ENCODE measurements at places on chromosomes 13 and 19.
A peak's percentile ranks its signal among the peaks of the same experiment; 100 is the strongest.

DNA sequence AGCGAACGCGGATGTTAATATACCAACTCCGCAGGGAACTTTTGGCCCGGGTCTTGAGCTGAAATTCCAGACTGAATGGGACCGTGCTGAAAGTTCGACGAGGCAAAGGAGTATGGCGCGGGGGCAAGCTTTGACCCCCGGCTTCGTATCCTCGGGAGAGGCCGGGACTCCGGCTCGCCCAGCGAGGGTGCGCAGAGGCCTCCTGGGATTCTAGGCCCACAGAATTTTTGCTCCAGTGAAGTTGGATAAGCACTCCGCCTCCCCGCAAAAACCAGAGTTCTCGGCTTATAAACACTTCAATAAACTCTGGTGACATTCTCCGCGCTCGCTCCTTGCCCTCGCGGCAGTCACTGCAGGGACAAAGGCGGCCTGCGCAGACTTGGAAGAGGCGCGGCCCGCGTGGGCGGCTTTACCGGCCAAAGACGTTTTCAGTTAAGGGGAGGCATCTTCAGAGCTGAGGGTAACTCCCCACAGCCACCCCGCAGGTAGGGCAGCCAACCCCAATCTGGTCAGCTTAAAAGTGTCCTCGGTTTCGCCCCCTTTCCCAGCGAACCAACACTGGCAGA, 112.6 kb downstream of the KCNRG start:
- peak overlapping the region; percentile 95 for H3K4me3 ChIP-seq
- peak overlapping the region; percentile 96 for H3K27ac ChIP-seq
- H3K4me1 ChIP-seq, result peaks cover 58% of the 10 kb centered on the region
- H3K36me3 ChIP-seq, result no peaks in the 10 kb centered on the region
- no peak for DNase-seq

- no peaks in the 10 kb centered on the region for H3K27me3 ChIP-seq
- no peaks in the 10 kb centered on the region for H3K36me3 ChIP-seq
- H3K4me1 ChIP-seq, result no peaks in the 10 kb centered on the region
- H3K27ac ChIP-seq, result no peak overlapping the region
These were observed 122.3 kb downstream of the ATP8A2 start for GRCh38 chr13:25493931-25494640.

DNA sequence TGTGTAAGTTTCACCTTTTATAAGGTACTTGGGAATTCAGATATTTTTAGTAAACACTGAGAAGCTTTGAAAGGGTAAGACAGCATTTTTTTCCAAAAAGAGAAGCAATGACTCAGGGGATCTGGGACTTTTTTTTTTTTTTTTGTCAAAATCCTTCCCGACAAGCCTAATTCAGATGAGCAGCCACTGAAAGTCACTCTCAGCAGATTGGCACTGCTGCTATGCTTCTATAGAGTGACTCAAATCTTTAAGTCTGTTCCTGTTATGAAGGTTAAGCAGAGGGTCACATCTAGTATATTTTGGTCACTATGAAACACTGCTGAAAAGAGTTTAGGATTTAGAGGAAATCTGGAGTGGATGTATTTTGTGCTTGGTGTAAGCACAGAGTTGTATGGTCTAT, 571.1 kb downstream of the MYO16 start:
- H3K4me3 ChIP-seq, result no peak overlapping the region
- no peaks in the 10 kb centered on the region for H3K36me3 ChIP-seq
- no peak overlapping the region for H3K27ac ChIP-seq
- no peak for DNase-seq
- H3K27me3 ChIP-seq, result no peaks in the 10 kb centered on the region

GRCh38 chr19:18908917-18909619, 10.1 kb downstream of the COPE start:
- no peak overlapping the region for H3K4me3 ChIP-seq
- H3K27me3 ChIP-seq, result no peaks in the 10 kb centered on the region
- peaks cover 48% of the 10 kb centered on the region for H3K36me3 ChIP-seq
- H3K4me1 ChIP-seq, result peaks cover 4% of the 10 kb centered on the region
- no peak for DNase-seq

DNA sequence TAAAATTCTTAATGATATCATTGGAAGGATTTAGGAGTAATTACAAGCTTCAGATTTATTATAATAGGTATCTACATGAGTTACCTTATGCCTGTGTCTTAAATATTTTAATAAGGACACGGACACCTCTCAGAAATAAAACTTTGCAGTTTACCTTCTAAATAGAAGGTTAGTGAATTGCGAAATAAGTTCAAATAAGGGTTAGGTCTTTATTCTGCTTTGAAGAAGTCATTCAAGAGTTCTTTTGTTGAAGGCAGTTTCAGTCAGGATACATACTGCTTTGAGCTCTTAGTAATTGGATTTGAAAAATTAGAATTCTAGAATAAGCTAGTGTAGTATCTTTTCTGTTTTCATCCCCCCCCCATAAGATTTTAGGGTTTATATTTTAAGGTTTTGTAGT, 53.0 kb downstream of the NAA16 start:
- H3K27ac ChIP-seq, result no peak overlapping the region
- H3K4me3 ChIP-seq, result no peak overlapping the region
- peaks cover 80% of the 10 kb centered on the region for H3K36me3 ChIP-seq

GRCh38 chr19:51333836-51334460, 8.0 kb downstream of the VSIG10L start:
- no peak overlapping the region for H3K4me3 ChIP-seq
- H3K27ac ChIP-seq, result no peak overlapping the region
- H3K27me3 ChIP-seq, result no peaks in the 10 kb centered on the region
- no peaks in the 10 kb centered on the region for H3K36me3 ChIP-seq
- DNase-seq, result no peak

- no peaks in the 10 kb centered on the region for H3K4me1 ChIP-seq
- H3K27ac ChIP-seq, result no peak overlapping the region
- no peaks in the 10 kb centered on the region for H3K36me3 ChIP-seq
- H3K4me3 ChIP-seq, result no peak overlapping the region
- DNase-seq, result no peak
These were observed 209.0 kb downstream of the VWA8 start for GRCh38 chr13:41751734-41752445.

GRCh38 chr13:52136763-52137162, 7.9 kb upstream of the NEK5 start:
- no peak overlapping the region for H3K4me3 ChIP-seq
- H3K27ac ChIP-seq, result no peak overlapping the region

DNA sequence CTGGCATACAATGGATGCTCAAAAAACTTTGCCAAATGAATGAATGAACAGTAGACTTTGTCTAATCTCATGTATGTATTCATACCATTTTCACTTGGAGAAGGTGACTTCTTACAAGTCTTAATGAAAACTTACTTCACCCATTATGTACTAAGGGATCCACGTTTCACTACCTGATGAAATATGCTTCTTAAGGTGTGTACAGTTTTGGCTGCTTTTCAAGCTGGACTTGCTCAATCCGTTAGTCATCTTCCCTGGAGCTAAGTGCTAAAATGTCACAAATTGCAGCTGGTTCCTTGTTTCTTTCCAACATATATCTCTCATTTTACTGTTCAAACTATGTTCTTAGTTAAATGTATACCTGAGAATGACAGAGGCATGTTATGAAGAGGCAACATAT, 4.2 kb upstream of the CCNA1 start:
- H3K4me3 ChIP-seq, result no peak overlapping the region
- DNase-seq, result no peak
- H3K4me1 ChIP-seq, result peaks cover 9% of the 10 kb centered on the region
- H3K27ac ChIP-seq, result no peak overlapping the region
- peaks cover 20% of the 10 kb centered on the region for H3K27me3 ChIP-seq

DNA sequence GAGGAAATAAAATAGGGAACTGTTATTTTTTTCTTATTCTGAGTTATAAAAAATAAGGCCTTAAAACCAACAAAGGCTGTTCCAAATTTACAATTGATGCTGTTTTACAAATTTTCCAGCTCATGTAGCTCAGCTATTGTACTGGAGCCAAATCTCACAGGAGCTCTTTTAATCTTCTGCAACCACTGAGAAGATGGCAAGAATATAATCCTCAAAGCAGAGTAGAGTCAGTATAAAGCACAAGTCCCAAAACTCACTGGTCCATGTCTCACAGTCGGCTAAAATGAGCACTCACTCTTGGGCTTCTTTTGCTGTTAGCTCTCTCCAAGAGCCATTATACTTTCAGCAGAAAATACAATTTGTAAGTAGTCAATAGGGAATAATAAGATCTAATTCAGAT, 1074.4 kb upstream of the PRR20A start:
- H3K36me3 ChIP-seq, result no peaks in the 10 kb centered on the region
- no peak overlapping the region for H3K4me3 ChIP-seq
- H3K27me3 ChIP-seq, result no peaks in the 10 kb centered on the region

GRCh38 chr19:30066781-30067759, 125.0 kb downstream of the URI1 start:
- no peak for DNase-seq
- no peak overlapping the region for H3K4me3 ChIP-seq
- H3K27me3 ChIP-seq, result no peaks in the 10 kb centered on the region
- no peaks in the 10 kb centered on the region for H3K4me1 ChIP-seq
- H3K36me3 ChIP-seq, result no peaks in the 10 kb centered on the region
- H3K27ac ChIP-seq, result no peak overlapping the region

DNA sequence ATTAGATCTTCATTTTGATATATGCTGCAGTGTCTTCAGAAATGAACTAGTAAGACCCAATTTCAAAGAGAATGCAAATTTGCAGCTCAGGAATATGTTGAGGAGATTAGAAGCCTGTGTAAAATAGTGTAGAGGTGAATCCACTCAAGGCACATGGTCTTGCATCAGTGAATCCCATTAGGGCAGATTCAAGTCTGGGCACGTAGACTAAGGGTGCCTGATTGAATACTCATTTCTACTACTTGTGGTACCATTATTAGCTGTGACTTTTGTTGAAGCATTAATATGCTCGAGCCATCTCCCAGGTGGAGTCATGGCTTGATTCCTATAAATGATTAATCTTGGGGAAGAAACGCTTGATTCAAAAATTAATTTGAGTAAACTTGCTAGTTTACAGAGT, 129.4 kb downstream of the AKAP11 start:
- DNase-seq, result no peak
- H3K36me3 ChIP-seq, result no peaks in the 10 kb centered on the region
- H3K4me3 ChIP-seq, result no peak overlapping the region
- H3K27me3 ChIP-seq, result no peaks in the 10 kb centered on the region

DNA sequence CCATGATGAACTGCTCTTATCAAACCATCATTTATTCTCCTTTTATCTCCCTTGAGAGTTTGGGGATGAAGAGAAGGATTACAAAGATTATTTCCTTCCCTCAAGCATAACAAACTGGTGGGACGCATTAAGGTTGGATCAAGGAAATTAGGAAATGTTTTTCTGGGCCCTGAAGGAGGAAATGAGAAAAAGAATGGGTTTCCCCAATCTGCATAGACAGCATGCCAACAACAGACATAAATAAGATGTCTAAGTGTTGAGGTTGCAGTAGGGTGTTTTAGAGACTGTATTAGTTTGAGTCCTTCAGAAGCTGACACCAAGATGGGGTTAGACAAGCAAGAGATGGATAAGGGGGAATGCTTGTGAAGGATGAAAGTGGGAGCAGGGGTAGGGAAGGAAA, 7.3 kb downstream of the EPSTI1 start:
- DNase-seq, result no peak
- no peak overlapping the region for H3K4me3 ChIP-seq
- H3K27me3 ChIP-seq, result no peaks in the 10 kb centered on the region

DNA sequence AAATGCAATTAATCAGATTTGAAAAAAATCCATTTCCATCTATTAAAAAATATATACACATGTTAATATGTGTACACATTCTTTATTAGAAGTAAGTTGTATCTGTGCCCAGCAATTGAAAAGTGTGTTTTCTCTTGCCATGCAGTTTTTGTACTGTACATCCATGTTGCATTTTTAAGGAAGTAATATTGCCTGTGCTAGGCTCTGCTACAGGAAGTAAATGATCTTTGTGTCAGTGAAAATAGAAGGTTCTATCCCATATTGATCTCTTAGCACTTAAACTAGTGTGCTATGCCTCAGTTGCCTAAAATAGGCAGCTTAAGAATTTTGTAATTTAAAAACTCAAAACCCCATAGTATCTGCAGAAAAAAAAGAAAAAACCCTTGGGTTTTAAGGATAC, 122.5 kb downstream of the CDK8 start:
- H3K36me3 ChIP-seq, result no peaks in the 10 kb centered on the region

- H3K4me3 ChIP-seq, result no peak overlapping the region
- no peak overlapping the region for H3K27ac ChIP-seq
- H3K4me1 ChIP-seq, result peaks cover 69% of the 10 kb centered on the region
- no peaks in the 10 kb centered on the region for H3K27me3 ChIP-seq
These were observed 9.3 kb upstream of the LAIR1 start for GRCh38 chr19:54373781-54374631.

DNA sequence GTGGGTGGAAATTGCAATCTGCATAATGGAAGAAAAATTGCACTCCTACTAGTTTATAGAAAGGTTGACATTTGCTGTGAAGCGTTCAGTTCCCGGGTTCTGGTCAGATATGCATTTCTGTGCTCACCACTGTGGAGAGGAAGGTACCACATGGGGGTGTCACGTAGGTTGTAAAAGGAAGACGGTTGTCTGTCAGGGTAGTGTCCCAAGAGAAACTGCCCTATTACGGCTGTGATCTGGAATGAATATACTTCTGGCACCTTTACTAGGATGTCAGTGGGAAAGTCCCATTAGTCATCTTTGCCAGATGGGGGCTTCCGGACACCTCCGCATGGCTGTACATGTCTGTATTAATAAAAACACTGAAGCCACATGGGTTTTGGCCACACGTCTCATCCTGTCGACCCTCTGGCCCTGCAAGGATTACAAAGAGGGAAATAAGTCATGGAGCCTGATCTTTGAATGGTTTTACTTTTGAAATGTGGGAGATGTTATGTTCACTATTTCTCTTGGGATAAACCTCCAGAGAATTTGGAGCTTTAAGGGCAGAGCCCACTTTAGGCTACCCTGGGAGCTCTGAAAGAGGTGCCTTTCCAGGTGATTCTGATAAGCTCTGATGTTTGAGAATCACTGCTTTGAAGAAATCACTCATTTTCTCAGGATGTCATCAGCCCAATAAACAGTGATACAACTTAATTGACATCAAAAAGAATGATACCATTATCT, 133.9 kb downstream of the AKAP11 start:
- no peaks in the 10 kb centered on the region for H3K27me3 ChIP-seq
- H3K36me3 ChIP-seq, result no peaks in the 10 kb centered on the region
- no peak overlapping the region for H3K4me3 ChIP-seq
- DNase-seq, result peak; percentile 70
- H3K27ac ChIP-seq, result no peak overlapping the region

GRCh38 chr13:53501387-53501786, 472.8 kb downstream of the OLFM4 start:
- DNase-seq, result no peak
- H3K27me3 ChIP-seq, result no peaks in the 10 kb centered on the region
- no peaks in the 10 kb centered on the region for H3K36me3 ChIP-seq
- H3K4me3 ChIP-seq, result no peak overlapping the region
- no peaks in the 10 kb centered on the region for H3K4me1 ChIP-seq
- H3K27ac ChIP-seq, result no peak overlapping the region

DNA sequence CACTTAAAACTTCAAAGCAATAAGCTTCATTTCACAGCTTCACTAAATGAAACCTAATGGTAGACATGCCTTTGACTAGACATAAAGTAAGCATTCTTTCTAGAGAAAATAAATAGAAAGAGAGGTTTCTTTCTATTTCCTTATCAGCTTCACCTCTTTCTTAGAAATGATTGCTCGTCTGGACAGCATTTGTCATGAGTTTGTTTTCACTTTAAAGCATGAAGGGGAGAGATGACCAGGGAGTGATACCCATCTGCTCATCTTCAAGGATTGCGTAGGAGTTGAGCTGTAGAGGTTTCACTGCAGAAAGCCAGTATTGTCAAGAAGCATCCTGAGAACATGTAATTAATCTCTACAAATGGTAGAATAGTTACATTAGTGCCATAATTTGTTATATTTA, 61.3 kb downstream of the COL4A2 start:
- H3K27ac ChIP-seq, result no peak overlapping the region
- no peak for DNase-seq
- H3K27me3 ChIP-seq, result peaks cover 2% of the 10 kb centered on the region
- no peak overlapping the region for H3K4me3 ChIP-seq
- H3K4me1 ChIP-seq, result no peaks in the 10 kb centered on the region

- H3K27ac ChIP-seq, result no peak overlapping the region
- DNase-seq, result no peak
- peaks cover 3% of the 10 kb centered on the region for H3K36me3 ChIP-seq
- H3K27me3 ChIP-seq, result no peaks in the 10 kb centered on the region
These were observed 135.6 kb downstream of the KLF12 start for GRCh38 chr13:73998631-73999030.
